ENCODE measurements at places on chromosomes 5 and 9.

GRCh38 chr5:139689631-139690063, 41.5 kb downstream of the CXXC5 start:
- ATAC-seq: peak; percentile 17

- peak; percentile 15 for ATAC-seq
Observed at GRCh38 chr9:109972026-109972882, 192.3 kb downstream of the PALM2AKAP2 start.

GRCh38 chr9:2758898-2759510, 41.7 kb downstream of the KCNV2 start:
- no peak for ATAC-seq

GRCh38 chr5:60287174-60287771, 393.7 kb upstream of the PDE4D start:
- no peak for ATAC-seq

- ATAC-seq: no peak
Observed at GRCh38 chr5:135452321-135453030, at the start of gene TIFAB. Gene TIFAB, minus strand, starts transcription at chr5:135452351. Its CDS starts 2,412 bp downstream, at chr5:135449939.

DNA sequence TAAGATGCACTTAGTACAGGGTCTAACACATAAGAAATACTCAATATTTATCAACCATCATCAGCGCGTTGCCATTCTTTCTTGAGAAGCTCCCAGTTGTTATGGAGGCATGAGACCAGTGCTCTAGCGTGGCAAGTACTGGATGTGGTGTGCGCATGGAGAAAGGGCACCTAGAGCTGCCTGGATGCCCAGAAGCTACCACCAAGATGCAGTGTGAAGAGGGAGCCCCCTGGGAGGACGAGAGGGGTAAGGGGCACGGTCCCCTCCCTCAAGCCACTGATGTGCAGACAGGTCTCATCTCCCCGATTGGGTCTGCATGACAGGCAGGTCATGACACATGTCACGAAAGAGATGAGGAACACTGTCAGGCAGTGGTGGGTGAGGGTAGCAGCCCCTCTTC, 127.7 kb upstream of the CXCL14 start:
- no peak for ATAC-seq

DNA sequence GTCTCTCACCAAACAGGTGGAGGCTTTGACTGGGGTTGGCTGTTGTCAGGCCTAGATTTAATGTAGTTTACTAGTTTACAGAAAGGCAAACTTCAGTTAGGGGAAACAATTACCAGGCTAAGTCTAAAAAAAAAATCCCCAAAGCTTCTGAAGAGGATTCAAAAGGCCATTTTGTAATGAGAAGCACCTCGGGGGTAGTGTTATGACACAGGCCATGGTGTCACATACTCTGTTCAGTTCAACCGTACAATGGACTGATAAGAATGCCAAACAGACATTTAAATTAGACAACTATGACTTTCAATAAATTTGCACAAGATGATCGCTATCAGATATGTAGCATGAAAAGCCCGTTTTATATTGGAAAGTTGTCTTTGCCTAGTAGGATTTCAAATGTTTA, 120.1 kb upstream of the PCA3 start:
- ATAC-seq: no peak

GRCh38 chr9:27591093-27591492, 17.8 kb upstream of the C9orf72 start:
- ATAC-seq: no peak

DNA sequence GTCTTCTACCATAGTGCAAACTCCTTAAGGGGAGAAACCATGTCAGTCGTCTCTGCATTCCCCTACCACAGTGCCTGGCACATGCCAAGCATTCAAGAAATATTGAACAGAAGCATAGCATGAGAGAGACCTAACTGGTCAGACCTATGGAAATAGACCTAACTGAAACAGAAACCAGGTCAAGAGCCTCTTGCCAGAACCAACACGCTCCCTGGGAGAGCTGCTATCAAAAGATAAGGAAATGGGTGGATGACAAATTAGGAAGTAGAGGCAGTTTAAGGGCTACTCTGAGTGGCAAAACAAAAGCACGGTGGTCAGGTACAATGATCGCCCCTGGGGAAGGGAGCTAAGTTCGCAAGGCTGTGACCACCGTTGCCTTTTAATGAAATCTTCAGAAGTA, 66.0 kb upstream of the SMIM15 start:
- no peak for ATAC-seq

GRCh38 chr5:76351176-76351575, 51.9 kb upstream of the IQGAP2 start:
- no peak for ATAC-seq

DNA sequence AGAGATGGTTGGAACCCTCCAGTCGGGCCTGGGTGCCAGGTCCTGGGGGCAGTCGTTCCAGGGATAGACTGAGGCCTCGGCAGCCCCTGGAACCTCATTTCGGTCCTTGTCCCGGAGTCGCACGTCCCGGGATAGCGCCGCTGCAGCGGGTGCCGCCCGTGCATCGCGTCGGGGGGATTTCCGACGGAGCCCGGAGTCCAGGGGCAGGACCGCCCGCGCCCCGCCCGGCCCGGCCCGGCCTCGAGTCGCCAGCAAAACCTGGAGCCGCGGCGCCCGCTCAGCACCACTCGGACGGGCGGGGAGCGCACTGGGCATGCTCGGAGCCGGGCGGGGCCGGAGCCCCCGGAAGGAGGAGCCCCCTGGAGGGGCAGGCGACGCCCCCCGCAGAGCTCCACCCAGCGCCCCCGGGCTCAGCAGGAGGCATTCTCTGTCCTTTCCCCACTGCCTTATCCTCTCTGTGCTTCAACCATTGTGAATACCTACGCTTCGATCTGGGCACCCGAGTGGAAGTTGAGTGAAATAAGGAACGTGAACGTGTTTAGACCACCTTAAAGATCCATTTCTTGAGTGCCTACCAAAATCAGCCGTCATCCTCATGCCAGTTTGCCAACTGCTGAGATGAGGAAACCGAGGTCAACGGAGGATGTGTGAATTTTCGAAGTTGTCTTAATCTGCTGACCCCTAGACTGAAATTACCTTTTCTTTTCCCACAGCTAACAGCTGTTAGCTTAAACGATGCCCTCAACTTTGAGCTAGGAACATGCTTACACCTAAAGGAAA, 1.7 kb upstream of the PTPN3 start:
- ATAC-seq: no peak

- ATAC-seq: no peak
Observed at GRCh38 chr5:168946363-168946762, 354.6 kb downstream of the SLIT3 start.

DNA sequence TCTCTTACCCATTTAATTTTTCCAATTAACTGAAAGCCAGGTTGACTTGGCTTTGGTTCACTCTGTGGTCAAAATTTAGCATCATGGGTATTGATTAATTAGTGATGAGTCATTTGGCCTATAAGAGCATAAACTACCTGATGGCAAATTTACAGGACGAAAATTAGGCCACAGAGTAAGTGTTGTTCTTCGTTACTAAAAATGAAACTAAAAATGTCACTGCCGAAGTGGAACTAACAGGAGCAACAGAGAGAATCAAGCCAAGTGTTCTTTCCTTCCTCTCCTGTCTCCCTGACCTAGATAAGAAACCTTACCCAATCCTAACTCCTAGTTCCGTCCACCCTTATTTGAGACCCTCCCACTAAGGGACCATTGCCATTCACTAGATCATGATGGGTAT, 176.9 kb downstream of the RAB3C start:
- ATAC-seq: peak; percentile 63
